NCI-H2227 treated with DMSO at 0.1 percent for 48 hours (cell line): ENCODE measurements at places on chromosomes 5 and 9.

GRCh38 chr5:97836816-97837215 is 653.8 kb upstream of the RIOK2 start:
- no peak for DNase-seq

GRCh38 chr9:12859704-12860251 is 85.0 kb downstream of the LURAP1L start:
- DNase-seq = no peak

- no peak for DNase-seq
These were observed 481.7 kb upstream of the KLF4 start for GRCh38 chr9:107971241-107971640.

DNA sequence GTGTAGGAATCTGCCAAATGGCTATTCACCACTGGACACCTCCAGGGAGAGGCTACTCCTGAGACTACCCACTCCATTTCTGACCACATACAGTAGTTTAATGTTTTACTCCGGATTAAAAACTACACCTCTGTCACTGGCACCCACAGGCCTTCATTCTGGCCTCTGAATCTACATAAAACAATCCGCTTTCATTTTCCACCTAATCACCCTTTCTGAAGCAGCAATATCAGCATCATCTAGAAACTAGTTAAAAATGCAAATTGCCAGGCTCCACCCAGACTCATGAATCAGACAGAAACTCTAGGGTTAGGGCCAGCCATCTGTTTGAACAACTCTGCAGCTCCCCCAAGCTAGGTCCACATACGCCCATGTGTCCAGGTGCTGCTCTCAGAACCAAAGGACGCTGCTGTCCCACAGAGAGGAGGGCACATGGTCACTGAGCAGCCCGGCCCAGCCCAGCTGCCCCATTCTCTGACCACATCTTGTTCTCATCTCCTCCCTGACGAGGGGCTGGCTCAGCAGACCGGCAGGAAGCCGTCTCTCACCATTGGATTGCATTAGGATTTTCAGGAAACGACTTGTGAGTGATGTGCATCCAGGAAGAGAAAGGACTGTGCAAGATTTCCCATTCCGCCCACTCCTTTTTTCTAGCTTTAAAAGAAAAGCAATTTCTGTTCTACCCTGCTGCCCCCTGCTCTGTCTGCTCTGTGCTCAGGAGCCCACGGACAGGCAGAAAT is 34.7 kb downstream of the ADAM19 start:
- no peak for DNase-seq

DNA sequence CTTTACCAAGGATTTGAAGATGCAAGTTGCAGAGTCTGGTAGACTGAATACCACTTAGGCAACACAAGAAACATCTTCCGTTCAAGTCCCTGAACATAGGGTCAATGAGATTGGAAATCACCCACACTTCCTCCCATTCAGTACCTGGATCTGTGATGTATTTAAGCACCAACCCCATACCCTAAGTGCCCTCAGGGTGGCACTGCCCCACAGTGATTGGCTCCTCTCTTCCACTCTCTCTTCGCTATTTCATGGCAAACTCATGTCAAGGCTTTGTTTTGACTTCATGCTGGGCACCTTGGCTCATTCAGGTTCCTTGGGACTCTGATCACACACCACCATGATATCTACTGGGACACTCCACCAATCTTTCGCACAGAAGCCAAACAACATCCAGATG is 53.7 kb downstream of the GGTA1 start:
- DNase-seq = no peak

GRCh38 chr5:160175438-160176218 is 53.7 kb upstream of the FABP6 start:
- DNase-seq = peak; percentile 29
